ENCODE measurements at places on chromosomes 6 and 20.

DNA sequence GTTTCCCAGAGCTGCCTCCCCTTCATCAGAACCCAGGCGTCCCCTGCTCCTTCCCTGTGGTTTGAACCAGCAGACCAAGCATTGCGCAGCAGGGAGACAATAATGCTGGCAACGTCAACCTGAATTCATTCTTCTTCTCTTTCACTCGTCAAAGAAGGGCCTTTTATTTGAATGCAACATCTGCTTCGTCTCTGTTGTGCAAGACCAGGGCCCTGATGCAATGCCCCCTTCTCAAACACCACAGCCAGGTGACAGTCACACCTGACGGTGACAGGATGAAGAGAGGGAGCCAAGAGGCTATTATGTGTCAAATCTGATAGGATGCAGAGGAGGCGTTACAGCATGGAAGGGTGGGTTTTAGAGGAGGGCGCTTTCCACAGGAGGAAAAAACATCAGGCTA, 8.0 kb downstream of the INSM1 start:
- DNase-seq: no peak

DNA sequence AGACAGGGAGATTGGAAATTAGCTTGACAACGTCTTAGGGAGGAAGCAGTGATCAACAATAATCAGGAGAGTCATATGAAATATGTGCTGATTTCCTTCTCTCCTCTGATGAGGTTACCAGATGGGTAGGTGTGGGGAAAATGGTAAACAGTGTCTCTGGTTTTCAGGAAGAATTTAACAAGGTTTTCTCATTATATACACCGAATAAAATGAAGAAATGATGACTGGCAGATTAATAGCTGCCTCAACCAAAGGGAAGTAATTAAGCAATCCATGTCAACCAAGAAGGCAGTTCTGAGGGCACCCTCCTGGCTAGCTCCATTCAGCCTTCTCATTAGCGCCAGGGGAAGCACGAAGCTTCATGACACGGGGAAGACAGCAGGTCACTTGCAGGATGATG, 12.7 kb upstream of the RAMACL start:
- no peak for DNase-seq

GRCh38 chr6:2224847-2225382, 20.5 kb downstream of the GMDS start:
- DNase-seq: no peak

DNA sequence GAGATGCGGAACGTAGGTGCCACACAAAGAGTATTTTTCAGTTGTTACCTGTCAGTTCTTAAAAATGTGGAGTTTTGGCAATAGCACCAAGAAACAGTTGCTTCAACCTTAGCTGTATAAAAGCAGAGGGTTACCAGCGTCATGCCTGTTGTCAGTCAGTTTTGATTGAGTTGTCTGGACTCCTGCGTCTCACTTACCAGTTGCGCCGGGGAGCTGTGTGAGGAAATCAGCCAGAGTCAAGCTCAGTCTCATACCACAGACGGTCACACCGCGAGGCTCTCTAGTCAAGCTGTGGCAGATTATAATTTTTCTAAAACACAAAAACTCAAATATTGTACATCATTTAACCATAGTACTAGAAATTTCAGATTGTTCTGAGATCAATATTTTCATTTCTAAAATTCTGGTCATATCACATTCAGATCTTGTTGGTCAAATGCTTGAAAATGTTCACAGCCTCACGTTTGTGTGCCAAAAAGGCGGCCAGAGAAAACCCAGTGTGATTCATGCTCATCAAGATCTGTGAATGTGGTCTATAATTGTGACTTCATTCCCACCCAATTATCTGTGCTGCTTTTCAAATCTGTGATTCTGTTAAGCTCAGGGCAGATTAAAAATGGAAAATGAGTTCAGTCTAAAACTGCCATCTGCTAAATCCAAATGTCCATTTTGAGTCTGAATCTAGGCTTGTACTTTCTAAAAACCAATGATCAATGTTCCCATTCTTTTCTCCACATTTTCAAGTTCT, 37.5 kb downstream of the SASH1 start:
- DNase-seq: no peak

GRCh38 chr20:39873286-39873685, 815.8 kb downstream of the MAFB start:
- no peak for DNase-seq

DNA sequence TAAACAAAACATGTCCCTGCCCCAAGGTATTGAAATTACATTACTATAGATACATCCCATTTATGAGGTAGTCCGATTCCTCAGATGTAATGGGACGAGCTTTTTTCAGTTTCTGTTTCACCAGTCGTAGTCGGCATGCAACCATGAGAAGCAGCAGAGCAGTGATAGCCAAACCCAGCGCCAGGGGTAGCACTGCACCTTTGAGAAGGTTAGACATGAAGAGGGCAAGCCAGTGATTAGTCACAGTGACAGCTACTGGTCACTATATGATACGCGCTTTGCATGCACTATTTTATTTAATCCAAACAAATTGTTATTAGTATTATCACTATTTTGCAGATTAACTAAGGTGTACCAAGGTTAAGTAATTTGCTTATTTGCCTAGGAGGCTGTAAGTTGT, 43.7 kb downstream of the LRP11 start:
- no peak for DNase-seq

DNA sequence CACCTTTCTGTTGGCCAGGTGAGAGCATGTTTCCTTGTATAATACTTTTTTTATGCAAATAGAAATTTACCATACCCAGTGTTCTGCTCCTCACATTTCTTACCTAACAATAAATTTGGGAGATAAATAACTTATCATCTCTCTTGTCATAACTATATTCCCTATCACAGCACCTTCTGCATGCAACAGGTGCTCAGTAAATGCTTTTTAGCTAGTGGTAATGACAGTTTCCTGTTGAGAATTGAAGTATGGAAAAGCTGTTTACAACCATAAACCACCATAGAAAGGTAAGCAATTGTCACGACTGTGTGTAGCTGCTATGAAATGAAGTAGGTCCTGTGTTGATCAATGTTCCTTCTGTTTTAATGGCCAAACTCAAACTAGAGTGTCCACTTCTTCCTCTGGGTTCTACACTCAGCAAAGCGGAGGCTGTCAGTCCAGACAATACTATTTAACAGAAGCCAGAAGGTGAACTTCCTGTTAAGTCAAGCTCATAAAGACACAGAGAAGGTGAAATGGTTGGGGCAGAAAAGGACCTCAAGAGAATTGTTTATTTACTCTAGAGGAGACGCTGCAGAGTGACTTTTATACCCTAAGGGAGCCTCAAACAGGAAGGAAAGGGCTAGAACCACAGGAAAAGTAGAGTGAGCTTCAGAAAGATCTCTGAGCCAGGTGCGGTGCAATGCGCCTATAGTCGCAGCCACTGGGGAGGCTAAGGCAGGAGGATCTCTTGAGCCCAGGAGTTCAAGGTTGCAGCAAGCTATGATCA, 84.0 kb upstream of the SLC22A16 start:
- no peak for DNase-seq

GRCh38 chr6:167397712-167398111, 72.8 kb downstream of the TTLL2 start:
- DNase-seq: no peak

GRCh38 chr6:164690241-164690640, 619.2 kb downstream of the C6orf118 start:
- DNase-seq: no peak

GRCh38 chr20:38728911-38729642, 4.8 kb downstream of the SLC32A1 start:
- no peak for DNase-seq

GRCh38 chr6:20338156-20338555, 63.5 kb upstream of the E2F3 start:
- no peak for DNase-seq

GRCh38 chr6:85418059-85418458, 31.8 kb upstream of the NT5E start:
- no peak for DNase-seq

DNA sequence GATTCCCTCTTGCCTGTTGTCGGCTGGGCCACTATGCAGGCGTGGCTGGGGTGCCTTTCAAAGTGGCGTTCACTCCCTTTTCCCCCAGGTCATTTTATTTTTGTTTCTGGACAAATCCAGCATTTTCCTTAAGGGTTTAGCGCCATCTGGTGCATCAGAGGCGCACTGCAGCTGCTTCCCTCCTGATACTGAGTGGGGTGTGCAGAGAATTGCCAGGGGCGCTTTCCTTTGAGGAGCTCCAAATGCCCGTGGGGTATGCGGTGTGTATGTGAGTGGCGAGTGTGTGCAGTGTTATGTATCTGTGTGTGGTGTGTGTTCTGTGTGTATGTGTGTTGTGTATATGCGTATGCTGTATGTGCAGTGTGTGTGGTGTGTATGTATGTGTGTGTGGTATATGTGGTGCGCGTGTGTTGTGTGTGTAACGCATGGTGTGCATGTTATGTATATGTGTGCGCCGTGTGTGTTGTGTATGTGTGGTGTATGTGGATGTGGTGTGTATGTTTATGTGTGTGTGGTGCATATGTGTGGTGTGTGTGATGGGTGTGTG, 100.1 kb upstream of the AGPAT4 start:
- peak; percentile 23 for DNase-seq

- no peak for DNase-seq
These were observed 174.2 kb downstream of the MYLK4 start for GRCh38 chr6:2576499-2576898.
